ENCODE measurements at places on chromosomes 12 and 14. TPM values are rescaled to one million over a fixed set of nuclear protein-coding genes. Genes with fewer than 3 reads are reported as not detected.

GRCh38 chr14:101035466-101036225, 132.1 kb upstream of the RTL1 start:
- no peak for DNase-seq

GRCh38 chr12:122060081-122060501, 18.5 kb upstream of the MLXIP start:
- no peak for DNase-seq

- DNase-seq: no peak
Measured at GRCh38 chr14:93803408-93804318, 15.4 kb upstream of the PRIMA1 start.

GRCh38 chr14:60981633-60982455, 799 bp downstream of the SLC38A6 start:
- DNase-seq: peak; percentile 8

GRCh38 chr14:78196323-78196722, 26.1 kb downstream of the NRXN3 start:
- no peak for DNase-seq

DNA sequence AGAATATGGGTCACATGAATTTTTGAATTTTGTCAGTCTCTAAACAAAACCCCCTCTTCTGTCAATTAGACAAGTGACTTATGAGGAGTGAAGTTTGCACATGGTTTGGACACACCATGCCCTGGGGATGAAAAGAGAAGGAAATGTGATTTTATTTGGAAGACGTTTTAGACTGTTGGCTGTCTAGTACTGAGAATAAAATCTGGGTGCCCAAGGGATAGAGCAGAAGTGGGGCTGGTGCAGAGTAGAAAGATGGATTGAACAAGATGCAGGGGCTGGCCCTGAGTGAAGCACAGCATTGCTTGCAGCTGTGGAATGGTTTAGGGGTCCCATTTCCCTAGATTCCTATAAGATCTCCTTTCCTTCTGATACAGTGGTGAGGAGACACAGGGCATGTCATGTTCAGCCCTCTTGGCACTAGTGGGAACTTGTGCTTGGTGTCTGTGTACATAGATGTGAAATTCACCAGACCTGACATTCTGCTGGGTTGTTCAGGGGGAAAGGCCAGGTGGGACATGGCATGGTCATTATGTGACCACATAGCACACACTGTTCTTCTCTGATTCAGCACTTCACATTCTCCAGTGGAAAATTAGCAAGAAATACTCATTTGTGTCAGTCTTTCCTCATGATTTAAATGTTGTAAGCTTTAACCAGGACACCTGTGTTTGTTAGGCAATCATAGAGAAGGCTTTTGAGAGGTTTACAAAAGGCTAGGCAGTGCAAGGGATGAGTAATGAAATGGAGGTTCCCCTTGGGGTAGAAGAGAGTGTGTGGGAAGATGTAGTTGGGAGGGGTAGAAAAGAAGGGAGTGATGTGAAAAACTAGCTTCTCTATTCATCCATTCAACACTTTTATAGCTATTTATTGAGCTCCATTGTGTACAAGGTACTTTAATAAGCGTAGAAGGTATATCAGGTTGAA, 202.3 kb upstream of the IGF1 start:
- DNase-seq: no peak

DNA sequence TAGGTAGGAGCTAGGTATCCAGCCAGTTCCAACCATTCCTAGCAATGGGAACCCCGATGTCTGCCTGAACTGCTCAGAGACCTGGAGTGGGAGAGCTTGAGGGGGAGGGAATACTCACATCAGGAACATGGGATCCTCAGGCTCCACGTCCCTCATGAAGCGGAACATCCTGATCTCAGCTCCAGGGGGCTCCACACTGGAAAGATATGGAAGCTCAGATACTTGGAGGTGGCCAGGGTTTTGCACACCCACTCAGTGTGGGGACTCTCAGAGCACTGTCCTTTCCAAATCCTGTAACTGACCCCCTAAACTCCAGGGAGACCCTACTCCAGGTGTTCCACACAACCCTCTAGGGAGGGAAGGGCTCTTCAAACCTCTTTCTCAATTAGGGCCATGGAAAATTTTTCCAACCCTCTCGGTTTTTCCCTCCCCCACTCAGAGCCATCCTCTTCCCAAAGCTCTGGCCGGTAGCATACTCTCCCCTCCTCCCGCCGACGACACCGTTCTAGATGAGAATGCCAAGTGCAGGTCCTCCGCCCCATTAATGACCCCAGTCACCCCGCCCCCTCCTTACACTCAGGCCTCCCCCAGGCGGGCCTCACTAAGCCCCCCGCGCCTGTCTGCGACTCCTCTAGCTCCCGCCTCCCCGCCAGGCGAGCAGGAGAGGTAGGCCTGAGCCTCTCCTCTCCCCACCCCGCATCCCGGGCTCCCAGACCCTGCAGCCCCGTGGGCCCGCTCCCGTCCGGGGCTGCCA, 597 bp downstream of the MLF2 start:
- peak; percentile 49 for DNase-seq

- no peak for DNase-seq
Measured at GRCh38 chr12:78185109-78185508, 354.4 kb downstream of the NAV3 start.

The PPP1R12A gene
- total RNA-seq: 47.4 TPM

The FOXN3 gene
- total RNA-seq: 1.6 TPM

The NDUFA9 gene
- 39.5 TPM for total RNA-seq
